ENCODE measurements at places on chromosomes 2 and 18.

- DNase-seq = no peak
Measured at GRCh38 chr2:214481204-214481603, 70.3 kb downstream of the VWC2L start.

DNA sequence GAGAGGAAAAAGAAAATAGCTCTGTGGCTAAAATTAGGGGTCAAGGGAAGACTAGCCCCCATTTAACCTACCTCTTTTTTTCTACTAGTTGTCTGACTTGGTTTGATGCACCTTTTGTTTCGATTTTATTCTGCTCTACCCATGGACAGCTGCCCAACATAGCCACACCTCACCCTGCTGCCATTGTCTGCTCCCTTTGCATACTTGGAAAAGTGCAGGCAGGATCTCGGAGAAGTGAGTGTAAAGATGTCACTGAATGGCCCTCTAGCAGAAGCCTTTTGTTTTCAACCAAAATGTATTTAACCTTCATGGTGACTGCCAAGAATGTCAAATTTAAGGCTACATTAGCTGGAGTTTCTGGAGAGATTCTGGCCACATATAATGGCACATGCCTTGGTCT is 62.9 kb downstream of the SETBP1 start:
- no peak for DNase-seq

DNA sequence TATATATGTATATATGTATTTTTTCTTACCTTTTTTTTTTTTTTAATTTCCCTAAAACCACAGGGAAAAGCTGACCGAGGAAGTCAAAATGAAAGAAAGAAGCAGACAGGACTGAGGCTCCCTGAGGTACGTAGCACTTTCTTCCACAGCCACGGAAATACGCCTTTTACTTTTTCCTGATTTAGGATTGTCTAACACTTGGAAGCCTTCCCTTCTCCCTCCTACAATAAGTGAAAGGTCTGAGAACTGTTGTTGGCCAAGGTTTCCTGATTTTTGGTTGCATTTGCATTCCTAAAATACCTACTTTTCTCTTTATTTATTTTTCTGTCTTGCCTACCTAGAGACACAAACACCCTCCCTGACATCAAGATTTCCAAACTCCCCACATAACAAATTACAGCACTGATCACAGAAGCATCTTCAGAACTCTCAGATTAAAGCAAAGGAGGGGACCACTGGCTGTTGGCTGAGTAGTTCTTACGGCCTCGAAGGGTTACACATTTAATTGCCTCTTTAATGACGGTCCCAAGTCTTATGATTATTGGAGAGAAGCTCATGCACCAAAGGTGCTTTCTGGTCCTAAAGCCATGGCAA is 778.5 kb upstream of the FANCL start:
- no peak for DNase-seq

DNA sequence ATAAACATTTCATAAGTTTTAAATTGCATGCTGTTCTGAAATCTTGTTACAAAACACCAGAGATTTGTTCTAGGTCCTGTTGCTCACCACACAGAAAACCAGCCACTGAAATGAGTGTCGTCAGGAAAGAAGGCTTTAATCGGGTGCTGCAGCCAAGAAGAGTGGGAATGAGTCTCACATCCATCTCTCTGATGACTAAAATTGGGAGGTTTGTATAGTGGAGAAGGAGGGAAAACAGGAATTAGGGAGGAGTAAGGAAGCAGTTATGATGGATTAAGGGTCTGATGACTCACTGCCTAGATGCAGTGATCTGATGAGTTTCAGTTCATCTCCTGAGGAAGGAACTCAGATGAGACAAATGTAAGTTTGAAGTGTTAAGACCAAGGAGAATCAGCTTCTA is 42.1 kb upstream of the GPR39 start:
- no peak for DNase-seq

- DNase-seq = no peak
Measured at GRCh38 chr2:32688541-32688940, 60.7 kb downstream of the TTC27 start.

GRCh38 chr2:185835974-185836373 is 97.4 kb downstream of the FSIP2 start:
- no peak for DNase-seq

GRCh38 chr2:46876741-46877384 is 38.7 kb downstream of the MCFD2 start:
- DNase-seq = no peak

- DNase-seq = no peak
Measured at GRCh38 chr2:43559391-43560230, 36.2 kb downstream of the THADA start.

DNA sequence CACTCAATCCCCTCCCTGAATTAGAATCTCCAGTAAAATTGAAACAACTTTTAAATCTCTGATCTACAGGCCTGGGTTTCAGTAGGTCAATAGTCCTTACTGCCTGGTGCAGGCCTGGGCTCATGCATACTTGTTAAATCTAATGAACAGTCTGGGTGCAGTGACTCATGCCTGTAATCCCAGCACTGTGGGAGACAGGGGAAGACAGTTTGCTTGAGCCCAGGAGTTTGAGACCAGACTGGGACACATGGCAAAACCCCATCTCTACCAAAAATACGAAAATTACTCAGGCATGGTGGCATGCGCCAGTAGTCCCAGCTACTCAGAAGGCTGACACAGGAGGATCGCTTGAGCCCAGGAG is 94.7 kb upstream of the SP3 start:
- DNase-seq = no peak

- no peak for DNase-seq
Measured at GRCh38 chr18:55918444-55918843, 330.5 kb upstream of the TCF4 start.

DNA sequence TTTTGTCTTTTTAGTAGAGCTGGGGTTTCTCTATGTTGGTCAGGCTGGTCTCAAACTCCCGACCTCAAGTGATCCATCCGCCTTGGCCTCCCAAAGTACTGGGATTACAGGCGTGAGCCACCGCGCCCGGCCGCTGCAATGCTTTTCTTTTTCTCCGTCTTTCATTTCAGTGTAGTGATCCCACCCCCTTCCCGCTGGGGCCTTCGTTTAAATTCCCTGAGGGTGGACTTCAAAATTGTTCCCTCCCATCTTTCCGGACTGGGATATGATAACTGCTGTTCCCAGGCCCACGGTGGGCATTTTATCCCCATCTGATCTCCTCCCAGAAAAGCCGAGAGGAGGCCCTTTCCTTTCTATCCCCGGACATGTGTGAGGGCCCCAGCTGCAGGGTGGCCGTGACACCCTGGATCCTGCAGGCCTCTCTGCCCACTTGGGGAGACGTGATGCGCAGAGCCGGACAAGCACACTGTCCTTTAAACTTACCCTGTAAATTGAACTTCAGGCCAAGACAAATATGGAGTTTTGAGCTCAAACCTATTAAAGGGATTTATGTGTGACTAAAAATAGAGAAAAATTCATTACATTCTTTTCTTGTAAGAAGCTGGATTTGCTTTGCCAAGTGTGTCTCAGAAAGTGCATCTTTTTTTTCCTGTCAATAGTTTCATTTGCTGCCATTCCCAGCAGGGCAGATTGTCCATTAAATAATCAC is 54.5 kb upstream of the AFF3 start:
- DNase-seq = no peak

DNA sequence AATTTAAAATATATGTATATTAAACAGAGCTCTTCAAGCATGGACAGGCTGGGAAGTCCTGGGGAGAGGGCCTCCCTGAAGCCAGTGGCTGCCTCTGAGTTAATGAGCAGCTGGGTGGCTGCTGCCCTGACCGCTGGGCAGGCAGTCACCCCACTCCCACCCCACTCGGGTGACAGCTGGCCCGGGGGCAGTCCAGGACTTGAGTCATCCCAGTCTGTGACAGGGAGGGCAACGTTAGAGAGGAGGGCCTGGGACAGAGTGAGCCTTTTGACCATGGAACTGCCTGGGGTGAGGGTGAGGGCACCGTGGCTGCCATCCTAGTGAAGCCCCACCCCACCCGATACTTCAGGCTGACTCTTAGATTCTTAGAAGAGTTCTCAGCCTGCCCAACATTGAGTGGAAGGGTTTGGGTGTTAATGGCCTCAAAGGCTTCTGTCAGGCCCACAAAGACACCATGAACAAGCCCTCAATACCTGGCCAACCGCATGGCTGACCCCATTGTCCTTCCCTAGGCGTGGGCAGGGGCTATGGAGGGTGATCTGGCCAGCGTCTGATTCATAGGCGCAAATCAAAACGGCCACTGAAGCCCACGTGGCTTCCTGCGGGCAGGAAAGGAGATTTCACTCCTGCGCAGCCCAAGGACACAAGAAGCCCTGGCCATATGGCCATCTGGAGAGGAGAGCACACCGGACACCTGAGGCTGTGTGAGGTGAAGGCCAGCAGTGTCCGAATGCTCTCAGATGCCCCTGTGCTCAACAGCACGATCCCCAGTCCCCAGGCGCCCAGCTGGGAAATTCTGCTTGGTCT is 47.5 kb downstream of the MRPS5 start:
- DNase-seq = no peak

DNA sequence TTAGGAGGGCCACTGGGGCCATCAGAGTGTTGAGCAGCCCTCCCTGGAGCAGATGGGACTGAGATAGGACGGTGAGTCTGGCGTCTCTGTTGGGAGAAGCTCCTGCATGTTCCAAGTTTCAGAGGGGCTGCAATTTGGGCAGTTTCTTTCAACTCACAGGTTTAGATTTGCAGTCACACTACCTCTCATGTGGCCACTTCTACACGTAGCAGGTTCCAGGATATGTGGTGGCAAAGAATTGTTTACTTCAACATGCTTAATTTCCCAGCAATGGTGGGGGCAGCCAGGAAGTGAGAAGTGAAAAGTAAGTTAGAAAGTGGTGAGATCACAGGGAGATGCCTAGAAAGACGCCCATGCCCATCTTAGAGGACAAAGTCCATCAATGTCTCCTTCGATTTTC is 9.3 kb downstream of the NCK2 start:
- DNase-seq = peak; percentile 30

DNA sequence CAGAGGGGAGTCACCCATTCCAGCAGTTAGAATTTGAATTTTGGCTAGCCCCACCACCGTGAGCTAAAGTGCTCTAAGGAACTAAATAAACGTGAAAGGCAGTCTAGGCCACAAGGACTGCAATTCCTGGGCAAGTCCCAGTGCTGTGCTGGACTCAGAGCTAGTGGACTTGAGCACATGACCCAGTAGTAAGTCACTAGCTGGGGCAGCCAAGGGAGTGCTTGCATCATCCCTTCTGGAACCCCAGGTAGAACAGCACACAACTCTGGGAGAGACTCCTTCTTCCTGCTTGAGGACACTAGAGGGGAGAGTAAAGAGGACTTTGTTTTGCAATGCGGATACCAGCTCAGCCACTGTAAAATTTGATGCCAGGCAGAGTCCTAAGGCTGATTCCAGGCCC is 672.2 kb downstream of the CPS1 start:
- no peak for DNase-seq

DNA sequence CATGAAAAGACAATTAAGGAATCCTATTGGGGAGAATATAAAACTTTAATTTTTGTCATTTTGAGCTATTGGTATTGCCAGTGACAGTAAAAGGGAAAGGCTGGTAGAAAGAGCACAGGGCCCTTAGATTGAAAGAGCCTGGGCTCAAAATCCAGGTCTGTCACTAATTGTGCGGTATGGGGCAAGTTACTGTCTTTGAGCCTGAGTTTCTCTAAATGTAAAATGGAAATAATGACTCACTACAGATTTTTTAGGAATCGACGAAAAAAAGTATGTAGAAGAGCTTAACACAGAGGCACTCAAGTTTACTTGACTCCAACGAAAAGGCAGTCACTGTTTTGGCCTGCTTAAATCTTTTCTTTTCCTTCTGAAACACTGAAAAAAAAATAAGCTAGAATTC is 7.0 kb downstream of the NDUFV2 start:
- DNase-seq = no peak

DNA sequence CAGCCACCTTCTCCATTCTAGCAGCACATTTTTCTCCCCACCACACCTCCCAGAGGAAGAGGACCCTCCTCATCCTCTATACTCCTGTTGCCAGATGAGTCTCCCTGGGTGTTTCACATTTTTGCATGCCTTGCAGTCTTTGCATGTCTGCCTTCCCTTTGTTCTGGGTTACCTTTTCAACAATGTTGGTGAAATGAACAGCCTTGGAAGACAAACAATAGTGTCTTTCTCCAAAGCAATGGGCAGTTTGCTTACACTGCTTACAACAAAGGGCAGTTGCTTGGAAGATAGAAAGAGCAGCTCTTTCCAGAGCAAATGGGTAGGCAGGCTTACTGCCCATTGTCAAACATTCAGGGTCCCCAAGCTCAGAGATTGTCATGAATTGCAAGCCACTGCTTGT is 14.5 kb upstream of the SEH1L start:
- no peak for DNase-seq

DNA sequence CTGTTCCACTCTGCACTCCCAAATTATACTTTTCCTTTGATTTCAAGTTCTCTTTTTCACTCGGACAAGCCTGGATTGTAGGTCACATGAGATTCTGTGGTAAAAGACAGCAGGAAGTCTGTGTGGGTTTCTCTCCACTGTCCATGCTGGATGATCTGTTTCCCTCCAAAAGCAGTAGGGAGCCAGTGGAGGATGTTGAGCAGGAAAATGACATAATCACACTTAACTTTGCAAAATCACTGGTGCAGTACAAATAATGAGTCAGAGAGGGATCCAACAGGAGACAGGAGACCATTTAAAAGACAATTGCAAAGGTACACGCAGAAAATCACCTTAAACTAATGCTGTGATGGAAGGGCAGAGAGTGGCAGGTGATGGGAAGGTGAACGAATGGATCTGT is 301.3 kb downstream of the ZNF407 start:
- DNase-seq = no peak

DNA sequence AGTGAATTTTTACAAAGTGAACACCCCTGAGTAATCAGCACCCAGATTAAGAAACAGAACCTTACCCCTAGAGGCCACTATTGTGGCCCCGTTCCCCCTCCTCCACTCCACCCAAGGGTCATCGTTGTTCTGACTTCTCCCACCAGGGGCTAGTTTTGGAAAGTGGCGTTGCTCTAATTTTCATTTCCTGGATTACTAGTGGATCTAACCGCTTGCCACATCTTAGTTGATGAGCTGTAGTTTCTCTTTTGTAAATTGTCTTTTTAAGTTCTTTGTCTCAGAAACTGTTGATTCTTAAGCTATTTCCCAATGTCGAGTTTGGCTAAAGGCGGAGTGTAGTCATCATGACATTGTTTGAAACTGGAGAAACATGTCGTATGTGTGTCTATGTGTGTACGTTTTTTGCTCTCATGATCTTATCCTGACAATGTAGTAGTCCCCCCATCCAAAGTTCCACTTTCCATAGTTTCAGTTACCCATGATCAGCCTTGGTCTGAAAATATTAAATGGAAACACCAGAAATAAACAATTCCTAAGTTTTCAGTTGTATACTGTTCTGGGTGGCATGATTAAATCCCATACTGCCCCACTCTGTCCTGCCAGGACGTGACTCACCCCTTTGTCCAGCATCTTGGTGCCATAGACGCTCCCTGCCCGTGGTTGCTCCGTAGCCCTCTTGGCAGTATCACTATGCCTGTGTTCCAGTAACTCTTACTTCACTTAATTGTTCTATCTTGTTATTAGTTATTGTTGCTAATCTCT is 71.0 kb upstream of the SP3 start:
- DNase-seq = no peak

DNA sequence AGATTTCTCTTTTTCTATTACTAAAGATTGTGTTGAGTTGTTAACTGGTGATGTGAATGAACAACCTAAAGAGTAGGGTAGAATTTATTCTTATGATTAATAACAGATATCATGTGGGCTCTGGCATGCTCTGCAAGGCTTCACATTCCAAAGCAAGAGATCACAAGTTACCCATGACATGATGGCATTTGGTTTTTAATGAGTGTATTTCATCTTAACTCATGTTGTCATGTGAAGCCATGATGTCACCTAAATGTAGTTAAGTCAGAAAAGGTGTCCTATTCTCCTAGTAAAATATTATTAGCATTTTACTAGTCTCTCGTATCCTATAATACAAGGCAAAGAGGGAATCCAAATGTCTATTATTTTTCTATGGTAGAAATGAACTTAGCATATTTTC is 678.0 kb downstream of the ARHGAP15 start:
- DNase-seq = no peak

All from stimulated activated CD8-positive, alpha-beta memory T cell treated with anti-CD3 and anti-CD28 coated beads, Interleukin-7, amount 100 ng/mL, for 4 hours (primary cell).